ENCODE measurements at places on chromosomes 1 and 21.

DNA sequence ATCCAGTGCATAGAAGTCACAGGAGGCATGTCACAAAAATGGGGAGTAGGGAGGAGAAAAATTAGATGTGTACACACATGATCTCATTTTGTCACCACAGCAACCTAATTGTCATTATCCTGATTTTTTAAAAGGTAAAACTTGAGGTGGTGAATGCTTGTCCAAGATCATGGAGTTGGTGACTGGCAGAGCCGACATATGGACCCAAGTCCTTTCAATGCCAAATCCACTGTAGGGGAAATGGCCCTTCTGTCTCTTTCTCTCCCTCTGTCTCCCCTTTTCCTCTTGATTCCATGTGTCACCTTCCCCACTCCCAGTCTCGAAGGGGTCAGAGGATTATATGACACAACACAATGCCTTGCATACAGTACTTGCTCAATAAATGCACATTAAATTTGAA lies 65.7 kb upstream of the JUN start:
- no peak for DNase-seq

DNA sequence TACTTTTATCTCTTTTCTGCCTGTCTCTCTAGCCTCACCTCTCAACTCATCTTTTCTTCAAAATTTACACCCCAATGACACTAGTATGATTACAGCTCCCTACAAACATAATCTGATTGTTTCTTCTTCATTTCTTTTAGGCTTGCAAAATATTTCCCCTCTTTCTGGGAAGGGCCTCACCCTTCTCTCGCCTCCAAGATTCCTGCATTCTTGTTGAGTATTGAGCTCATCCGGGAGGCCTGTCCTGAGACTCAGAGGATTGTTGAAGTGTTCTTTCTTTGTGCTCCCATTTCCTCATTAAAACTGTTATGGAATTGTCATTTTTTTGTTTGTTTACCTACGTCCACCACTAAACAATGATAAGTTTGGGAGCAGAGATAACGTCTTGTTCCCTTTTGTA lies 99.1 kb upstream of the CHRM3 start:
- DNase-seq, result no peak

- no peak for DNase-seq
These were observed 61.8 kb downstream of the KIF26B start for GRCh38 chr1:245216366-245217115.

DNA sequence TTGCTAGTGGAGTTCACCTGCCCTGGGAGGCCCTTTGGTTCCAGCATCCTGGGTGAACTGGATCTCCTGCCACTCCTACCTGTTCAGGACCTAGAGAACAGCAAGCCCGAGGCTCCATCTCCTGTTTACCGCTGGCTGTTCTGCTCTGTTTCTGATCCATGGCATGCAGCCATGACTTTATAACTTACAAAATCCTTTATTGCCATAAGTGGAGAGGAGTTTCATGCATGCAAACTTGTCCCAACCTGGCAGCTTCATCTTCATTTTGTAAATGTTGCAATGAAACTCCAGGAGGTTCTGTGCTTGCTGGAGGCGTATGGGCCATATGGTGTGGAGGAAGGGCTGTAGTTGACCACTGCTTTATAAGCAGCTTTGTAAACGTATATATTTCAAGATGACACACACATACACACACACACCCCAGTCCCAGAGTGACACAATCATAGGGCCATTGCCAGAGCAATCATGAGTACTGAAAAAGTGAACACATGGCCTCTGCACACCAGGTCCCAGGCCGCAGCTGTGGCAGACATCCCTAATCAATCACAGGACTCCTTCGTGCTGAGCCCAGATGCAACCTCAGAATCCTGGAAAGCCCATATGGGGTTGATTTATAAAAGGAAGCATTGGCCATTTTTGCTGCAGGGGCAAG lies 69.0 kb downstream of the UBIAD1 start:
- DNase-seq, result no peak

DNA sequence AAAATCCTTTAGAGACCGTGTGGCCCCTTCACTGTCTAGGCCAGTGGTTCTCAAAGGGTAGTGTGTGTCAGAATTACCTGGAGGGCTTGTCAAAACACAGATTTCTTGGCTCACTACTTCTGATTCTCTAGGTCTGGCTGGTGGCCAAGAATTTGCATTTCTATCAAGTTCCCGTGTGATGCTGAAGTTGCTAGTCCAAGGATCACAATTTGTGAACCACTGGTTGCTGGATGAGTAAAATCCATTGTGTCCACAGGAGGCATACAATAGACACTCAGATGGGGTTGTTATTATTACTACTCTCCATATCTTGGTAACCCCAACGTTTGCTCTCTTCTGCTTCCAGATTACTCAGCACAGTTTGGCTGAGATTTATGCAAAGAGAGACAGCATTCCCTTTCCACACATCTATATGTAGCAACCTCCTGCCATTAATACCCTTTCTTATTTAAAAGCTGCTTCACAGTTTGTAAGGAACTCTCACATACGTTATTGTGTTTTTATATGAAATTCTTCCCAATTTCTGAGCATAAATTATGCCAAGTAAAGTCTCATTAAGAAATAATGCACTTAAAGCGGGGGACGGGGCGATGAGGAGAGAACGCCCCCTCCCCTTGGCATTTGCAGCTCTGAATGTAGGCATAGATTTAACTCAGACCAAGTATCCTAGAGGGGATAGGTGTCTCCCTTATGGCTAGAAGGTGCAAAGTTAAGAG lies 720 bp upstream of the TMCC2 start:
- no peak for DNase-seq

GRCh38 chr1:157852476-157852875 lies 10.9 kb upstream of the CD5L start:
- DNase-seq, result no peak

- DNase-seq, result no peak
These were observed 440.1 kb upstream of the PTBP2 start for GRCh38 chr1:96281491-96281890.

GRCh38 chr1:204599098-204599497 lies 82.9 kb downstream of the MDM4 start:
- no peak for DNase-seq

DNA sequence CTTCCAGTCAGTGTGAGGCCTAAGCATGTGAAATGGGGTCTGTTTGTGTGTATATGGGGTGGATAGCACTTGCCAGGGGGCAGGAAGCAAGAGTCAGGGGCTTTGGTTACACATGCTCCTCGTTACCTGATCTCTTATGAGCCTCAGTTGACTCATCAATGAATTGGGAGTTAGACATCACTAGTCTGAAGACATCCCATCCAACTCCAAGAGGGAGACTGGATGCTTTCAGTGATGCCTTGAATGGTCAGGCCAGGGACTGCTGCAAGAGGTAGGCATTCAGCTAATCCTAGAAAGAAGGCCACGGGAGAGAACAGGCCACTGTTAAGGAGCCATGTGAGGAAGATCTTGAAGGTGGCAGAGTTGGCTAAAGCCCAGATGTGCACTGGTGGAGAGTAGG lies 6.3 kb downstream of the RAB25 start:
- DNase-seq, result no peak

GRCh38 chr1:164726235-164726634 lies 167.3 kb downstream of the PBX1 start:
- DNase-seq, result no peak

Measured in activated T-cell treated with anti-CD3 and anti-CD28 coated beads, Interleukin-2, amount 50 U/mL, for 24 hours (primary cell).